Lower lobe of right lung (tissue), 2 donors: ENCODE measurements at places on chromosomes 1 and 21.
A peak's percentile ranks its signal among the peaks of the same experiment; 100 is the strongest.

- DNase-seq, result no peak
These were observed 33.1 kb downstream of the LRRC71 start for GRCh38 chr1:156953571-156953970.

GRCh38 chr1:226788965-226789364 is 49.9 kb upstream of the ITPKB start:
- DNase-seq, result no peak

DNA sequence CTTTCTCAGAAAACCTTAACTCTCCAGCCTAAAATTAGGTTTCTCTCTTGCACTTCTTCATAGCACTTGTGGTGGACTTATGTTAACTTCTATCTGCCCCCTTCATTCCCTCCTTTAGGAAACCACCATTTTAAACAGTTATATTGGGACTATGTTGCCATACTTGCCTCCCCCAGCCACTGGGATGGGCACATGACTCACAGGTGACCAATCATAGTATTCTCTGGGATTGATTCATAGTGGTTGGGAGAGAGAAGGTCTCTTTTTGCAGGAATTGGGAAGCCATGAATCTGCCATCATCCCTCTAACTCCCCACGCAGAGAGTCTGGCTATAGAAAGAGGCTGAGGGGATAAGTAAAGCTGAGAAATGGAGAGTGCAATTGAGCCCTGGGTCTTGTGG is 50.4 kb upstream of the NRDC start:
- DNase-seq, result no peak

- peak; percentile 76 for DNase-seq
These were observed at the start of gene RAB7B for GRCh38 chr1:206002871-206003801. RAB7B (minus strand) TSS chr1:206003395; CDS start chr1:205994135, 9,260 bp downstream.

DNA sequence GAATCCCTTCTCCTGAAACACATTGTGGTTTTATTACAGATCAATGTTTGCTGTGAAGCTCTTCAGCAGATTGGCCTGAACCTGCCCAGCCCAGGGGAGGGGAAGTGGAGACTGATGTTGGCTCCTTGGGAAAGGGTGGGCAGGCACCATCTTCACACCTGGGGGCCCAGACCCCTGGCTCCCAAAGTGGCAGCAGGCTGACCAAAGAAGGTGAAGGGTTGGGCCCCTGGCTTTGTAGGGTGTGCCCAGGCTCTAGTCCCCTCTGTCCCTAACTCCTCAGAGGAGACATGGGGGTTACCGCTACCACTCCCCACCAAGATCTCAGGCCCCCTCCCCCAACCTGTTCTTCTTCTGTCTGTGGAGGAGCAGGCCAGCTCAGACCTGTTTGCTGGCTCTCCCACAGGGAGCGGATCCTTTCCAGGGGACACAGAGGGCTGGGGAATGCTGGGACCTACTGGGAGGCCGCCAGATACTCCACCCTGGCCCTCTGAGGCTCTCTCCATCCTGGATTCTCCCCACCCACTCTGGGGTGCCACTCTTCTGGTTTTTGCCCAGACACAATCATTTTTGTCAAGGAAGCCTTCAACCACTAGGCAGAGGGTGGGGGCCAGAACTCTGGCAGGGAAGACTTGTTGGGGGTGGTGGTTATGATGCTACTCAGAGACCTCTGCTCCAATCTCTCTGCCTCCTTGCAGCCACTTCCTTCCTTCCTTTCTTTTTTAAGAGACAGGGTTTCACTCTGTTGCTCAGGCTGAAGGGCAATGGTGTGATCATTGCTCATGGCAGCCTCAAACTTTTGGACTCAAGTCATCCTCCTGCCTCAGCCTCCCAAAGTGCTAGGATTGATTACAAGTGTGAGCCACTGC is 5.0 kb upstream of the EFNA3 start:
- no peak for DNase-seq

DNA sequence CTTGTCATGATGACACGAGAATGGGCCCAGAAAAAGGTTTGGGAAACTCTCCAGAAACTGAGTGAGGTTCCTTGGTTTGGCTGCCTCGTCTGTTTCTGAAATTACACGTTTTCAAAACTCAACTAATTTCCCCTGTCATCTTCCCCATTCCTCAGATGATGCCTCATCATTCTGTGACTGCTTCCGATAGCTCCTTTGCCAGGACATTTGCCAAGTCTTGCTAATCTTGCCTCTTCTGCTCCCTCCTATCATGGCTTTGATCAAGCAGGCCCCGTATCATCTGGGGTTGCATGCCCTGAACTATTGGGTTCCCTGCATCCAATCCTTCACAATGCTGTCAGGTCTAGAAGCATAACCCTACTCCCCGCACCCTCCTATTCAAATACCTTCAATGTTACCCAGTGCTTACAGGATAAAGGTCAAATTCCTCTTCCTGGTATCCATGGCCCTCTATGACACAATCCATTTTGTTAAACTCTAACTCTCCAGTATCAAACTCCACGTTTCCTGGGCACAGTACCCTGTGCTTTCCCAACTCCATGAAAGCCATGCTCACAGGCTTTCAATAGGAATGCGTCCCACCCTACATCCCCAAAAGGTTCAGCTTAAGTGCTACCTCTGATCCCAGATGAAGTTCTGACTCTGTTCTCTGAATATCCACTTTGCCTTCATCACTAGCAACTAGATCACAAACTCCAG is 22.2 kb upstream of the TMEM200B start:
- no peak for DNase-seq

- DNase-seq, result no peak
These were observed 144.5 kb downstream of the OMA1 start for GRCh38 chr1:58401991-58402390.

- DNase-seq, result no peak
These were observed 236.9 kb downstream of the SIPA1L2 start for GRCh38 chr1:232393010-232393409.

- DNase-seq, result no peak
These were observed 123.6 kb downstream of the DTL start for GRCh38 chr1:212158912-212159796.

- DNase-seq, result peak; percentile 41
These were observed 9.4 kb downstream of the C1orf174 start for GRCh38 chr1:3890389-3891328.

DNA sequence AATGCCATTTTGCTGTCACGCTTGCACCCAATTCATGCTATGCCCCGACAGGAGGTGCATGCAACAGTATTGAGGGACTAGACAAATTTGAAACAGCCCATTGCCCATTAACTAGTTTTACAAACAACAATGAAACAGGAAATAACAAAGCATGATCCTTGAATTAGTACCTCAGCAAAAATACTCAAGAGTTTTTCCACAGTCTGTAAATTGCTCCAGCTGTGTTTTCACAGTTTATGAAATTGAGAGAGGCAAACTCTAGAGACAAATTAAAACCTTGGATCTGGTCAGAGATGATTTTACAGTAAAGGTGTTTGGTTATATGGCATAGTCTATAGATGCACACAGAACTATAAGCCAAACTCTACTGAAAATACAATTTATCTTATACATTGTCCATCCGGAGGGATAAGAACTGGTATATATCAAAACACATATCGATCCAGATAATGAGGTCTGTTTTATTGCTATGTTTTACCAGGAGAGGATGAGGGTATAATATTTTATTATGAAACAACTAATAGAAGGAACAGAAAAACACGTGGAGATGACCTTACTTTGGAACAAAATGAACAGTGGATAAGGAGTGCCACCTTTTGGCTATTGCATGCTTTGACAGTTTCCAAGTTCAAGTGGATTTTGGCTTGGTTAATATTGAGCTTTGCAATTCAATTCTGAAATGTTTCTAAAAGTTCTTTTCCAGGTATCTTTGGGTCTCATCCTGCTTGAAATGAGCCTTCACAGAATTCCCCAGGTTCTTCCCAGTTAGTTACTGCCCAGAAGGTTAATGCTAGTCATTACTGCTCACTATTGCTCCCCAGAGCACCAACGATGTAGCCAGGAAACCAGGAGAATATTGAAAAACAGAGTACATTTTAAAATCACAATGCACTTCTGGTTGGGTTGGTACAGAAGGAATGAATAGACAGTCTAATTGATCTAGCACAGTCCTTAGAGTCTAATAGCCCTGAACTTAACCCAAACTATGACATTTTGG is 45.7 kb downstream of the ZC3H11B start:
- no peak for DNase-seq

- DNase-seq, result no peak
These were observed 70.8 kb upstream of the CLDN14 start for GRCh38 chr21:36550761-36551160.

GRCh38 chr1:23530747-23531561 is at the start of gene E2F2:
E2F2 (minus strand) TSS chr1:23531233; CDS start chr1:23530793, 440 bp downstream.
- DNase-seq, result peak; percentile 90

DNA sequence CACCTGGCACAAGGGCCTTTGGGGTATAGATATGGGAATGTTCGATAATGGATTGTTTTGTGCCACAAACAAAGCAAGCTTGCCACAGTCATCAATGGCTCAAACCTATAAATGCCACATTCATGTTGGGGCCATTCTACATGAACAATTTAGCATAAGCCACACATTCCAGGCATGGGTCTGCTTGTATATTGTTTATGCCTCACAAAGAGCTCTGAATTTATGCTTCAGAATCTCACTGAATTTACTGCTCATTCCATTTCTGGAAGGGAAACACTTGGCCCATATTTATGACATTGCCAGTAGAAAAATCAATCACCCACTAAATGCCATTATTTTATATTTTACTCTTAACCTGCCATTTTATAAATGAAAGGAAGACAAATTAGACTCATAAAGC is 6.4 kb downstream of the PCP4 start:
- DNase-seq, result no peak

DNA sequence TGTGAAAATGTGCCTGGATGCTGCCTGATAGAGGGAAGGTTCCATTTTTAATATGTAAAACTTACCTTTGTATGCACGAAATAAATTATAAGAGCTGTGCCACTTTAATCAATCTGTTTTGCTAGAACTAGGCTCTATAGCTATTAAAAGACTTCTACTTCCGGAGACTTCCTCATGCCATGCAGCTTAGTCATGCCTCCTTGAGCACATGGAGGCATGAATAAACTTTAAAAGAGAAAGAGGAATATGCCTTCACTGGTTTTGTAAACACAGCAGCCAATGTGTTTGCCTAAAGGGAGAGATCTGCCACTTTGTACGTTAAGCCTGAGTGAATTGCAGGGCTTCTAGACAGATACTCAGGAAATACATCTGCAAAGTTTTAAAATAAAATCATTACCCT is 604.6 kb downstream of the LRRIQ3 start:
- no peak for DNase-seq

- DNase-seq, result no peak
These were observed 39.6 kb upstream of the ITPKB start for GRCh38 chr1:226778657-226779058.

- DNase-seq, result no peak
These were observed 325.0 kb upstream of the PLXNA2 start for GRCh38 chr1:208569181-208569580.

DNA sequence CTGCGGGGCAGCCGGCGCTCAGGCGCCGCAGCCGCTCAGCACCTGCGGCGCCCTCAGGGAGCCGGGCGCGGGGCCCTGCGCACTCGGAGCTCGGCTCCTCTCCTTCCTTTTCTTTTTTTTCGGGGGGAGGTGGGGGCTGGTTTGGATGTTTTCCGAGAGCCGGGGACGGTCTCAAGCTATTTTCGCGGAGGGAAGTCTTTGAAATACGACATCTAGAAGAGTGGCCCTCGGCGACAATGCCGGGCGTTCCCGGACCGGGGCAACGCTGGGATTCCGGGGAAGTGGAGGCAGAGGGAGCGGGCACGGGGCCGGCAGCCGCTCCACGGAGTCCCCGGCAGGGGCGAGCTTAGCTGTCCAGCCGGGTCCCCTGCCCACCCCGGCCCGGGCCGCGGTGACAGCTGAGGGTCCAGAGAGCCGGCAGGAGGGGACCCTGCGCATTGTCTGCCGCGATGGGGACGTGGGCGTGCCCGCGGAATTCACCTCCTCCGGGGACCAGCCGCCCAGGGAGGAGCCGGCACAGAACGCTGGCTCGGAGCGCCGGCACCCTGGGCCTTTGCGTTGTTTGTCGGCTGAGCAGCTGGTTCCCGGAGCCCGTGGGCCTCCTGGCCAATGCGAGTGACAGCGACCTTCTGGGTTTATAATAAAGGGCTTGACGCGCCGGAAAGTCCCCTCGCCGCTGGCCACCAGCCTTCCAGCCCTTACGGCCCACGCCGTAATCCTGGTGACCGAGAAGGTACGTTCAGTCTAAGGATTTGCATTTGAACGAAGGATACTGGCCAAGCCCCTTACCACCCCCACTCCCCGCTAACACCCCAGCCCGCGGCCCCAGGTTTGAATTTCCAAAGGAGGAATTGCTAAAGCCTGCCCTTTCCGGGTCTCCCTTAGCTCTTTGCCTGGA is 582 bp downstream of the SLC37A1 start:
- peak; percentile 75 for DNase-seq

DNA sequence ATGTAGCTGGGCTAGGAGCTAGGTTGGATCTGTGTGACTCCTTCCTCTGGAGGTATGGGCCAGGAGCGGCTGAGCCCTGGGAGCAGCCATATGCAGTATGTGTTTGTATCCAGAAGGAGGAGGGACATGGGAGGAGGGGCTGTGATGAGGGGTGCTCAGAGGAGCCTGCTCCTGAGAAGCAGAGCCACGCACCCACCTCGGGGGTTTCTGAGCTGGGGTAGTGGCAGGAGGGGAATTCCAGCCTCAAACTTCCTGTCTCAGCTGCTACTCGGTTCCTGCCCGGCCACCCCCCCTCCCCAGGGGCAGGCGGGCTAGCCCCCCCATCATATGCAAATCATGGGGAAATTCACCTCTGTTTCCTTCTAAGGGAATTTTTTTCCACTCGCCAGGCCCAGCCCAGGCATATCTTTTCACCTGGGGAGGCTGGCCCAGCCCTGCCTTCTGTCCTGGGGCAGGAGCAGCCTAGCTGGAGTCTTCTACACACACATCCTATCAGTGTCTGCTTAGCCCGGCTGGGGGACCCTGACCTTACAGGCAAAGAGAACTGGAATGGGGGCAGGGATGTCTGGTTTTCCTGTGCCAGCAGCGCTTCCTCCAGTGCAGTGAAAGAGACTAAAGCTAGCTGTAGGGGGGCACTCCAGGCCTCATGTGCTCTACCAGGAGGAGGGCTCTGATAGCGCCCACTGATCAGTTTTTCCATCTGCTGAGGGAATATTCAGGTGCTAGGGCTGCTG is 3.0 kb downstream of the ZC3H12A start:
- DNase-seq, result peak; percentile 68

GRCh38 chr21:46206163-46207005 is 22.1 kb upstream of the SPATC1L start:
- DNase-seq, result peak; percentile 35

- DNase-seq, result peak; percentile 76
These were observed 1.4 kb upstream of the RBM15 start for GRCh38 chr1:110337704-110338308.

- peak; percentile 23 for DNase-seq
These were observed 278.9 kb downstream of the NPHP4 start for GRCh38 chr1:5713101-5714010.

DNA sequence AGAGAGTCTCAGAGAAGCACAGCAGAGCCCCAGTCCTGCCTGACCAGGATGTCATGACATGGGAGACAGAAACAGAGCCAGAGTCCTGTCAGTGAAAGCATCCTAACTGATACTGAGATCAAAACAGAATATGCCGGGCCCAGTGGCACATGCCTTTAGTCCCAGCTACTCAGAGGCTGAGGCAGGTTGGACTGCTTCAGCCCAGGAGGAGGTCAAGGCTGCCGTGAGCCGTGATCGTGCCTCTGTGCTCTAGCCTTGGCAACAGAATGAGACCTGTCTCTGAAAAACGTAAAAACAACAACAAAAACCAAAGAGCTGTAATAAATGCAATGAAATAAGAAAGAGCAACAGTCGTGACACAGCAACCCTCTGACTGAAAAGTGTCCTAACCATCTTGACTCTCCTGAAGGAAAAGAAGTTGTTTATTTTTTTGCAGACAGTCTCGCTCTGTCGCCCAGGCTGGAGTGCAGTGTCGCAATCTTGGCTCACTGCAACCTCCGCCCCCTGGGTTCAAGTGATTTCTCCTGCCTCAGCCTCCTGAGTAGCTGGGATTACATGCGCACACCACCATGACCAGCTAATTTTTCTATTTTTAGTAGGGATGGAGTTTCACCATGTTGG is 189.2 kb downstream of the SLC45A1 start:
- DNase-seq, result no peak
